A549 treated with CORT108297 at 1 μM for 4 hours (cell line): ENCODE measurements at places on chromosomes 11 and 22. TPM values are rescaled to one million over a fixed set of nuclear protein-coding genes. Genes with fewer than 3 reads are reported as not detected.

The OR5F1 gene
- not detected in 5 replicates for total RNA-seq

The ANO1 gene
- total RNA-seq, result 1.2 to 2.0 TPM (median 1.4 TPM) in 5 replicates

The RAB36 gene
- 5.8 to 7.8 TPM (median 7.5 TPM) in 5 replicates for total RNA-seq

The HDHD5 gene
- 32.9 to 44.8 TPM (median 43.0 TPM) in 5 replicates for total RNA-seq

The GPR83 gene
- 0.03 to 0.08 TPM (median 0.05 TPM) in 5 replicates for total RNA-seq

The OR51I1 gene
- total RNA-seq, result not detected in 5 replicates

The MUC6 gene
- total RNA-seq, result 0.01 to 0.02 TPM (median 0.01 TPM) in 3 of 5 replicates, not detected in the others

The NELL1 gene
- not detected in 5 replicates for total RNA-seq

The GP1BB gene
- 0.28 to 1.8 TPM (median 1.6 TPM) in 5 replicates for total RNA-seq

The CCDC89 gene
- total RNA-seq, result not detected in 5 replicates

The GAL gene
- 10.1 to 25.6 TPM (median 18.0 TPM) in 5 replicates for total RNA-seq

The TMEM184B gene
- total RNA-seq, result 37.3 to 50.2 TPM (median 46.4 TPM) in 5 replicates

The TBX1 gene
- 3.0 to 5.2 TPM (median 5.0 TPM) in 5 replicates for total RNA-seq

The MGAT3 gene
- total RNA-seq, result 0.28 to 0.57 TPM (median 0.47 TPM) in 5 replicates

The ANGPTL5 gene
- total RNA-seq, result 0.05 TPM in 2 of 5 replicates, not detected in the others

The OR52N4 gene
- not detected in 5 replicates for total RNA-seq

The GGTLC2 gene
- not detected in 5 replicates for total RNA-seq

The SYTL2 gene
- total RNA-seq, result 11.8 to 21.5 TPM (median 13.9 TPM) in 5 replicates

The GAS2L1 gene
- total RNA-seq, result 21.2 to 37.0 TPM (median 34.4 TPM) in 5 replicates

The TPH1 gene
- total RNA-seq, result 0.03 to 0.04 TPM (median 0.03 TPM) in 4 of 5 replicates, not detected in the other
